Kidney (tissue), 22 donors: ENCODE measurements at places on chromosomes 5 and 9. TPM values are rescaled to one million over a fixed set of nuclear protein-coding genes. Genes with fewer than 3 reads are reported as not detected.
A peak's percentile ranks its signal among the peaks of the same experiment; 100 is the strongest.

RASA1 gene
- 25.5 TPM for total RNA-seq

GRCh38 chr9:34637356-34638137 is at the start of gene SIGMAR1:
SIGMAR1 (minus strand) TSS chr9:34637787; CDS start chr9:34637697, 90 bp downstream.
- peak; percentile 97 for DNase-seq

DNA sequence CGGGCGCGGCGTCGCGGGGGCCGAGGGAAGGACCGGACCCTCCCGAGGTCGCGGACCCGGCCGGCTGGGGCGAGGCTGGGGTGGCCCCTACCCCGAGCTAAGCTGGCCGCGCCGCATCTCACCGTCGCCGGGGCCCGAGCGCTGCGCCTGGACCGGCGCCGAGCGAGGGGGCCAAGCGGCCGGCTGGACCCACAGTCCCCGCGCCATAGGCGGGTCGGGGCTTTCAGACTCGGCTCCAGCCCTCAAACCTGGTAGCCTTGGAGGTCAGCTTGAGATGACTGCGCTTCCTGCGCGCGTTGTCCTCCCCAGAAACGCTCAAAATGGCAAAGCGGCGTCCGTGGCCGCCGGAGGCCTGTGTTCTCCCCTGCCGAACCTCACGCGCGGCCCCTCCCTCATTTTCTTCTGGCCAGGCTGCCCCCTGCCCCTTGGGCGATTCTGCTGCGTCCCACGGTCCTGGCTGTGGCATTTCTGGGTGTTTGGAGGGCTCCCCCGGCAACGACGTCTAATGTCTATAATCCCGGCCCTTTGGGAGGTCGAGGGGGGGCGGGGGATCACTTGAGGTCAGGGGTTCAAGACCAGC is 8.7 kb upstream of the GRIN1 start:
- DNase-seq, result no peak

DNA sequence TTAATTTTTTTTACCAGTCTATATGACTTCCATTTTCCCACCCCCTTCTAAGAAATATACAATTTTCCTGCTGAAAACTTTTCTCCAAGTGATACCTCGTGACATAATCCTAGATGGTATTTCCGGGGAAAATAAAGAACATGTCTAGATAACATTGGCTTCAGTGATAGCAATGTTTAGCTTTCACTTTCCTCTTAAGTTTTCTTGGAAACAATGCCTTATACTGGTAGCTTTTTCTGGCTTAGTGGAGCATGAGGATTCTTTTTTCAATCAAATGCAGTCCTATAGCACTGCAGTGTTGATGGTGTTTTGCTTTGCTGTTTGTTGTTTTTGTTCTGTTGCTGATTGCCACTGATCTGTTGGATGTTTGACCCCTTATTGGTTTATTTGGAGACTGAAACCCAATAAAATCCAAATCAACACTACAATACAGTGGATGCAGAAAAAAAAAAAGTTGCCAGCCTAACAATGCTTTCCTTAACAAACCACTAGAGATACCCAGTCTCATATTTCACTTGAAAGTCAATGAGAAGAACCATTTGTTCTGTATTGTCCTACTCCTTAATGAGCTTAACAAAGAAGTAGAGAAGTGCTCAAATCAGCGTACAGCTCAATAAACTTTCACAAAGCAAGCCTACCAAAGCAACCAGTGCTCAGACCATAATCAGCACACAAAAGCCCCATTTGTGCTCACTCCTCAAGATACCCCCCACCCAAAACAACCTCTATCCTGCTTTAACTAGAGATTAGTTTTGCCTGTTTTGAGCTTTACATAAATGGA is 74.2 kb upstream of the GRAMD2B start:
- DNase-seq, result no peak

GRCh38 chr5:163504079-163504931 is 1.1 kb upstream of the MAT2B start:
- DNase-seq, result no peak

DNA sequence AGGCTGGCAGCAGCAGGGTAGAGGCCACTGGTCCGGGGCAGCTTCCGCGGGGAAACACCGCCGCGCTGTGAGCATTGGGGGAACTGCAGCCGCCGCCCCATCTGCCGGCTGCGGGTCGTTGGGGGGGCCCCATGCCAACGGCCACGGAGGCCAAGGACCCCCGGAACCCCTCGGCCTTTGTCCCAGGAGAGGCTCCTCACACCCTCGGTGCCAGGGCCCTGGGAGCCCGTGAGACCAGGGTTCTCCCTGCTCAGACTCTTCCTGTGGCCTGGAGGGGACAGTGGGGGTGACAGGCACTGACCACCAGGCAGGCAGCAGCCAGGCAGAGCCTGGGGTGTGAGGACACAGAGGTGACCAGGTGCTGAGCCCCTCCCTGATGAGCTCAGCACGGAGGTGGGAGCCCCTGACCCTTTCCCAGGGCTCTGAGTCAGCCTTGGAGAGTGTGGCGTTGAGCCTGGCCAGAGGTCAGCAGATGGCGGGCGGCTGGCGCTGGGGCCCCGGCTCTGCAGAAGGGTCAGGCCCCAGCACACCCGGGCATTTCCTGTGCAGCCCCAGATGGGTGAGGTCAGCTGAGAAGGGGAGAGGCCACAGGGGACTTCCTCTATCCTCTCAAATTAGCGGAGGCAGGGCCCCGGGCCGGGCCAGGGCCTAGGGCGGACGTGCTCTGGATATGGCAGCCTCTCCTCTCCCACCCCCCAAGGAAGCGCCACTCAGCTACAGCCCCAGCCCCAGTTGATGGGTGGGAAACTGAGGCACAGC is 17.9 kb upstream of the EGFL7 start:
- peak; percentile 32 for DNase-seq

DNA sequence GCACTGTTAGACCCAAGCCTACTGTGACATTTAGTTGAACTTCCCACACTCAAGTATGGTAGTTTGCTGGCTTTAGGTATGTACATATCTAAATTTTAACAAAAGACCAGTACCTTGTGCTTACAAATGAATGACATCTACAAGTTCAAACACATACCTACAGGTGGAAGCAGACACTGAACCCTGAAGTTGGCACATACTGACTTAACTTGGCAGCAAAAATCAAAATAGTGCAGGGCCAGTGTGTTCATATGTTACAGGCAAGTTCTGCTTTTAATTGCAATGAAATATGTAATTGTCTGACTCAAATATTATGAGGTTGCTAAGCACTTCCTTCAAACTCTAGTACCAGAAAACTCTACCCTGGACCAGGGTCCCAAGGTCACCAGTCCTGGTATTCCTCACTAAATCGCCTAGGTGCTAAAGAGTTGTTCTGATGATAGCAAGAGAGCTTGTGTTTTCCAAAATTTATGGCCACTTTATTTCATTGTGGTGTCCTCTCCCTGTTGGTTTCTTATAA is 77.4 kb downstream of the MEGF10 start:
- no peak for DNase-seq

DNA sequence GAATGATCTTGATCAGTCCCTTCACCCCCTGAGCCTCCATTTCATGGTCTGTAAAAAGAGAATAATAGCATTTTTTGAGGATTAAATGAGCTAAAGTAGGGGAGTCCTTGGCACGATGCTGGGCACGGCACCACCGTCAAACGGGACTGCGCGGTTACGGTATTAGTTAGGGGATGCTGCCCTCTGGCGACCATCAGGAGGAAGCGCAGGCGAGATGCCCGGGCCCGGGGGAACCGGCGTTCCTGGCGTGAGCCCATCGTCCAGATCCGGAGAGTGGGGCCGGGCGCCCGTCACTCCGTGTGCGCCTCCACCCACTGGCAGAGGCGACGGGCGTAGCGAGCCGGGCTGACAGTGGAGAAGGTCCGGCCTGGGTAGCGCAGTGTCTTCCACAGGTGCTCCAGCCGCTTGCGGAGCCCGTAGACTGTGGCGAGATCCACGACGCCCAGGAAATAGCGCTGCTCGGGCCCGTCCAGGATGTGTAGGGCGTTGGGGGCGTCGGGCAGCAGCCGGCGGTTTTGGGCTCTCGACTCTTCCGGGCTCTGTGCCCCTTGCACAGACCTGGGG is 4.8 kb upstream of the ST6GALNAC4 start:
- DNase-seq, result peak; percentile 61

- DNase-seq, result no peak
Measured at GRCh38 chr5:174410716-174411478, 313.5 kb upstream of the MSX2 start.
